ENCODE measurements at places on chromosomes 6 and 20.

DNA sequence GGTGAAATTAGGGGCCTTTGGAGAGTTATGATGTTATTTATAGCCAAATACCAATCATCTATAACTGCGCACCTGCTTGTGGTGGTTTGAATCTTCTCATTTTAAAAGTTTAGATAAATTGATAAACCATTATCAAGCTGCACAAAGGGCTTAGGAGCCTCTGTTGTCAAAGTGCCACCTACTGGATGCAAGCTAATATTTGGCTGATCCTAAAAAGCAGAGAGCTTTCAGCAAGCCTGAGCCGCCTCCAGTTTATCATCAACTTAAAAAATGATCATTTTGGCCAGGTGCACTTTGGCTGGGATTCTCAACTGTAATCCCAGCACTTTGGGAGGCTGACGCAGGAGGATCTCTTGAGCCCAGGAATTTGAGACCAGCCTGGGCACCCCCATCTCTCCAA lies 58.5 kb upstream of the ATXN1 start:
- no peak for DNase-seq

GRCh38 chr20:62496568-62497218 lies 20.9 kb upstream of the GATA5 start:
- DNase-seq = no peak

DNA sequence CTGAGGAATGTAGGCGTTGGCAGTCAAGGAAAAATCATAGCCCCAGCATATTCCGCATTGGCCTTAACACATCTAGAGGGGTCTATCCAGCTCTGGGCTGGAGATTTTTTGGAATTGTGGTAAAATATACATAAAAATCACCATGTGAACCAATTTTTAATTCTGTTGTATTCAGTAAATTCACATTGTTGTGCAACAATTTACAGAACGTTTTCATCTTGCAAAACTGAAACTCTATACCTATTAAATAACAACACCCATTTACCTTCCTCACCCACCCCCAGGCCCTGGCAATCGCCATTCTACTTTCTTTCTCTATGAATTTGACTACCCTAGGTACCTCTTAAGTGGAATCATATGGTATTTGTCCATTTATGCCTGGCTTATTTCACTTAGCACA lies 6.8 kb upstream of the JAG1 start:
- DNase-seq = no peak

DNA sequence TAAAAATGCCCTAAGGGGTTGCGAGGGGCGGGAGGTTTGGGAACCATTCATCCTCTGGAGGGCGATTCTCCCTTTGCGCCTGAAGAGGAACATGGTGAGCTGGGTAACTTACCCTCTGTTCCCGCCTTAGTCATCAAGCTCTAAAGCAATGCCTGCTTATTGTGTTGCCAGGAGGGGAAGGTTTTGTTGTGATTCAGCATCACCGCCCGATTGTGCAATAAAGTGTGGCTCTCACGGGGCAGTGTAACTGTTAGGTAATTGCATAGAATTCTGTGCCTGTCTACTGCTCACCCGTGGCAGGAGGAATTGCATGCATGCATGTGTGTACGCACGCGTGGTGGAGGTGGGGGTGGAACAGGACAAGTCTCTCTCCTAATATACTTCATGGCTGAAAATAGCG lies 95.5 kb upstream of the AGPAT4 start:
- peak; percentile 98 for DNase-seq

- DNase-seq = no peak
Measured at GRCh38 chr6:162576016-162576415, 151.6 kb downstream of the PRKN start.

DNA sequence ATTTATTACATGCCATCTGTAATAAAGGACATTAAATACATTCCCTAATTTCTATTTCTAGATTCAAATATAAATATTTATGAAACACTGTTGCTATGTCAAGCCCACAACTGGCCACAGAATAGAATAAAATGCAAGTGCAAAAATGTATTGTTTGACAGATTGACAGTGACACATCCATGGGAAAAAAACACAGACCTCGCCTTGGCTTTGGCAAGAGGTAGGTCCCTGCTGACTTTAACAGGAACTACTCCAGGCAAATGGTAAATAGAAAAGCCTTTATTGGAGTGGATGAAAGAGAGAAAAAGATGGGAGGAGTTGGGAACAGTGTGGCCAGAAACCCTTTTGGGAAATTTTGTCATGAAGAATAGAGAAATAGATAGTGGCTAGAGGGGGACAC lies 622.9 kb downstream of the UTRN start:
- DNase-seq = no peak

DNA sequence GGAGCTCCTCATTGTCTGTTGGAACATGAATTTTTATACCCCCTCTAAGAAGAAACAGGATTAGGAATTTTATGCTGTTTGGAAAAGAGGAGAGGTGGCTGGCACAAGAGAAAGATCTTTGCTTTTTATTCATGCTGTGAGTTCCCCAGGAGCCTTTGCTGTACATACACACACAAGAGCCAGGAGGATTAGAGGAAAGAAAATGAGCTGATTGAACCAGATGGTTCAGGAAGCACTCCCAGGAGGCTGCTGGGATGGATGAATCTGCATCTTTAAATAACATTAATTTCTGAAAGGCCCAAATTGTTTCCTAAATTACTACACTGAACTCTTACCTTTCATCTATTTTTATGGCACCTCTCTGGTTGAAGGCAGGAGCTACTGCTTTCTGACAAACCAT lies 20.1 kb upstream of the TCP11 start:
- no peak for DNase-seq

DNA sequence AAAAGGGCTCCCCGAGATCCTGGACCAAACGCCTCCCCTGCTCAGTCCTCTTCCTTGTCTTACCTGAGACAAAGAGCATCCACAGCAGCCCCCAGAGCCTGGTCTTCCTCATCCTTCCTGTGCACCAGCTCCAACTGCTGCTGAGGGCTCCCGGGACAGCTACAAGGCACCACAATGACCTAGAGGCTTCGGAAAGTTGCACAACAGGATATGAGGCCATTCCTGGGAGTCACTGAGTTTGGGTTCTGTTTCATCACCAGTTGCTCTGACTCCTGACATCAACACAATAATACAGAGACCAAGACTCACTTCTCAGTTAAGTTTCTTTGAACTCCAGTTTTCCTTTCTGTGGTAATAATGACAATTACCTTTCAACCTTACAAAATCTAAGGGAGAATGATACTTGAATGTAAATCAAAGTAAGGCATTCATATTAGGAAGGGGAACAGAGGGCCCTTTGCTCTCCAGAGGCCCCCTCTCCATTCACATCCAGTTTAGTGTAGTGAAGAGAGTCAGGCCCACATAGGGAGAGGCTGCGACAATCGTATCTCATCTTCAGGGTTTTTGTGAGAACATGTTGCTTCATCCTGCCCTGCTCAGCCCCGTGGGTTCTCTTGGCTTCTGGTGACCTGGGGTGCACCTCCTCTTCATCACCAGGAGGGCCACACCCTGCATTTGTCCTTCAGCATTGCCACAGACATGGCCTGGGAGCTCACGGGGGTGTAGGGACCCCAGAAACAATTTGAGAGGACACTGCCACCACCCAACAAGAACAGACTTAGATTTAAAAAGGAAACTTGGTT lies at the start of gene TREM1:
TSS of gene TREM1 (minus strand) at position 139 of the 803 bp plus-strand sequence. CDS start at position 112, 27 bp downstream.
- peak; percentile 93 for DNase-seq

- peak; percentile 90 for DNase-seq
Measured at GRCh38 chr6:153092082-153093013, 38.7 kb downstream of the RGS17 start.

DNA sequence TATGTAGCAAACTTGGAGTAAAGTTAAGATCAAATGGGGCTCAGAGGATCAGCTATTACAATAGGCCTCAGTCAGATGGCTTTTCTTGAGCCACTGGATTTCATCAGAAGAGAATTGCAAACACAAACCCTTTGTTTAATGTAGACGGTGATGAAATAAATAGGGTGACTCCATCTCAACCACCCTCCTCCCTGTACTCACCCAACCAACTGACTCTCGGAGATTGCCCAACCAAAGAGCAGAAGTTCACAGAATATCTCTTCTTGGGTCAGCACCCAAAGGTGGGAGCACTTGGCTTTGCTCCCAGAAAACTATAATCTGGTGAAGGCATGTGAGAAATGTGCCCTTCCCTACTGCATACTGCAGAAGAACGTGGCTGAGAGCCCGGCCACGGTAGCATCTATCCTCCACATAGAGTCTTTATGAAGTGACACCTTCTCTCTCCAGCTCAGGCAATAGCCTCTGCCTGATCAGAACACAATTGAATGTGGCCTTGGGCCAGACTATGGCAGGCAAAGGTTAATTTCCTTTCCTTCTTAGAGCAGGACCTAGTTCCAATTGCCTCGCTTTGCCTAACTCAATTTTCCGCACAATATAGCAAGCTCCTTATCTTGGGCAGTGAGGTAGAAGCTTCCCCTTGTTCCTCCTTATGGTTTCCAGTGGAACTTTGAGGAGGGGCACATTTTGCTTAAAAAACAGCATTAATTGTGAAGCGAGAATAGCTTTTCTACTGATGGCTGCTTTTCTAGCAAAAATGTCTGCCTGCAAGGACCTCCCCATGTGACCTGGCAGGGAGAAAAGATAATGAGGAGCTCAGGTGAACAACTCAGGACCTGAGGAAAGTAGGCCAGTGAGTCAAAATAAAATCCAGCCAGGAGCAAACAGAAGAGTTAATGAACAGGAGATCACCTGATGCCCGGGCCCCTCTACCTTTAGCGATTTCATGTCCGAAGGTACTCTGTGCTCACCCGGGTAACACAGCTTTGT lies 79.4 kb downstream of the GFOD1 start:
- DNase-seq = peak; percentile 100

DNA sequence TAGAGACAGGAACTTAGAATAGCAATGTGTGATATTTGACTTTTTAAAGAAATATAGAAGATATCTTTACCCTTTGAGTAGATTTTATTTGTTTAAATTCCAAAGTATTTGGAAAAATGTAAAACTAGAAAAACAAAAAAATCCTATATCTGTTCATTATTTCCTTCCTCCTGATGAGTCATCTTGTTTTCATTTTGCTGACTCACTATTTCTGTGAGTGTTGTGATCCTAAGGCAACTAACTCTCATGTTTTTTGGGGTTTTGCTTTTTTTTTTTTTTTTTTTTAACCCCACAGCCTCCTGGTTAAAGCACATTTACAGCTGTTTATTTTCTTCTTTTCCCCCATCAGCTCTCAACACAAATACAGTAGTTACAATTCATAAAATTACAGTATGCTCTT lies 37.8 kb upstream of the THEMIS start:
- DNase-seq = peak; percentile 58

GRCh38 chr6:113122060-113122459 lies 735.1 kb upstream of the MARCKS start:
- DNase-seq = peak; percentile 91

Data from amniotic epithelial cell (primary cell).